Glutamatergic neuron (in vitro differentiated cells): ENCODE measurements at places on chromosomes 13 and 19.

DNA sequence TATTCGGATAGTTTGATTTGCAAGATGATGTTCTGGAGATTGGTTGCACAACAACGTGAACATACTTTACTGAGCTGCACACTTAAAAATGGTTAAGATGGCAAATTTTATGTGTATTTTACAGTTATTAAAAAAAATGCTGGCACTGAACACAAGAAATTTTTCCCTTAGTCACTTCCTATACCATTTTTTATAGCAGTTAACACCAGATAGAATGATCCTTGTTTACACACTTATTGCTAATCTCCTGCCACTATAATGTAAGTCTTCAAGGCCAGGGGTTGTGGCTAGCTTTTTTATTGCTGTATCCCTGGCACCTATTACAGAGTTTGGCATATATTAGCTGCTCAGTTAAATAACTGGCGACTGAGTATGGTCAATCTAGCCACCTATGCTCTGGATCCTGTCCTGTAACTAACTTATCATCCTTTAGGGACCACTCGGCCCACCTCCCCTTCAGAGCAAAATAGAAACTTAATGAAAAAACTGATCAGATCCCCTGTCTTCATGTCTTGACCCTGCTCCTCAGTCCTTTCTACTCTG, 2.0 kb upstream of the EBPL start:
- no peak for DNase-seq

DNA sequence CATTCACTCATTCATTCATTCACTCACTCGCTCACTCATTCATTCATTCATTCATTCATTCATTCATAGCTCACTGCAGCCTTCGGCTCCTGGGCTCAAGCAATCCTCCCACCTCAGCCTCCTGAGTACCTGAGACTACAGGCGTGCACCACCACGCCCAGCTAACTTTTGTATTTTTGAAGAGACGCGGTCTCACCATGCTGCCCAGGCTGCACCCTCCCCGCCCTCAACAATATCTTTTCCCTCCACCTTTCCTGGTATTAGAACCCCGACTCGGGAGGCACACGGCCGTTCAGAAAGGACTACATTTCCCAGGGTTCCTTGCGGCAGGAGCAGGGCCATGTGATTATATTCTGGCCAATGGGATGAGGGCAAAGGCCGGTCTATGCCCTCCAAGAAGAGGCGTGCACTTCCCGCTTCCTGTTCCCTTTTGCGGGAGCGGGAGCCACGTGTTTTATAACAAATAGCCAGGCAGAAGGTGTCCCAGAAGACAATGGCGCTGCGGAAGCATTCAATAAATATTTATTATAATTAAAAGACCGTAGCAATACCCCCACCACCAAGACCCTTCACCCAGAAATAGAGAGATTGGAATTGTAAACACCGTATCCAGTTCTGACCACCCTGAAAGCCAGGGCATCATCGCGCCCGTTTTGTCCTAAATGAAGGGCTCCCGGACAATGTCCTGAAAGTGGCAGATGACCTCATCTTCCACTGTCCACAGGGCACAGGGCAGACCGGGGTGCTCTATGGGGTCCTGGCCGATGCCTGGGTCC, 15.9 kb downstream of the TICAM1 start:
- DNase-seq: peak; percentile 85

GRCh38 chr19:12555456-12555930, 4.2 kb upstream of the ZNF564 start:
- DNase-seq: no peak

- no peak for DNase-seq
These were observed 26.0 kb downstream of the NAXD start for GRCh38 chr13:110641055-110642015.

- DNase-seq: no peak
These were observed 18.5 kb upstream of the STARD13 start for GRCh38 chr13:33303855-33304597.

- no peak for DNase-seq
These were observed 151.3 kb upstream of the ATXN8OS start for GRCh38 chr13:69956349-69956748.

- DNase-seq: no peak
These were observed 85.2 kb downstream of the LRRC63 start for GRCh38 chr13:46296921-46297320.

GRCh38 chr19:55113570-55114039, 3.8 kb downstream of the PPP1R12C start:
- DNase-seq: peak; percentile 83

- DNase-seq: peak; percentile 48
These were observed at the start of gene RTBDN for GRCh38 chr19:12834566-12834943. Gene RTBDN (minus strand): TSS chr19:12834579. CDS start chr19:12829979, 4,600 bp downstream.

- DNase-seq: no peak
These were observed 63.1 kb downstream of the SPATA13 start for GRCh38 chr13:24223341-24224231.

GRCh38 chr19:54096617-54097106, 3.9 kb downstream of the OSCAR start:
- no peak for DNase-seq

DNA sequence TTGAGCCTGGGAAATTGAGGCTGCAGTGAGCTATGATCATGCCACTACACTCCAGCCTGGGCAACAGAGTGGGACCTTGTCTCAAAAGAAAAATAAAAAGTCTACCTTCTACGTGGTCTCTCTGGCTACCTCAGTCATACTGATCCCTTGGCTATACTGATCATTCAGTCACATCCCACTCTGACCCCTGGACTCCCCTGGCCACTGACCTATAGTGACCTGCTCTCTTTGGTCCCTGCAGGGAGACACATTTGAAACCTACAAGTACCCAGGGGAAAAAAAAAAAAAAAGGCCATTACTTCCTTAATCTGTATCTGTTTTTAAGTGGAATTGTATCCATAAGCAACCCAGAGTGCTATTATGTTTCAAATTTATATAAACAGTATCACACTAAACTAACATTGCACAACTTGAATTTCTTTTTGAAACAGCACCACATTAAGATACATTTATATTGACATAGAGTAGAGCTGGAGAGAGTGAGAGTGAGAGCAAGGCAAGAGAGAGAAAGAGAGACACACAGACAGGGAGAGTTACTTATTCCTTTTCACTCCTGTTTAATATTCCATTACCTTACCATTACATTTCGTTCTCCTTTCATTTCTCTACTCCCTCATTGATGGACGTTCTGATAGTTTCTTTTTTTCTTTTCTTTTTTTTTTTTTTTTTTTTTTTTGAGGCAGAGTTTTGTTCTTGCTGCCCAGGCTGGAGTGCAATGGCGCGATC, 23.7 kb upstream of the CERS4 start:
- DNase-seq: no peak

DNA sequence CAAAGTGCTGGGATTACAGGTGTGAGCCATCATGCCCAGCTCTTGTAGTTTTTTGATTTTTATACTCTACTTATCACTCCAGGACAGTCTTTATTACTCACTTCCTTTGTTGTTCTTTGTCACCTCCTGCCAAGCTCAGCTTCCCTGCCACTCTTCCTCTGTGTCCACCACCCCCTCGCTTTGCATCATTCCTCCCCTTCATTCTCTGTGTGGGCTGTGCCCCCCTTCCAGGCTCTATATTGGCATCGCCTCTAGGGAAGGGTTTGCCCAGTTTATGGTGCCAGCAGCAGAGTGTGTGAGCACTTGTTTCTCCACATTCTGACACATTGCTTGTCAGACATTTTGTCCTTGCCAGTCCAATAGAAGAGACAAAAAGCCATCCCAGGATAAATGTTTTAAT, 15.1 kb downstream of the ZNF302 start:
- DNase-seq: no peak

DNA sequence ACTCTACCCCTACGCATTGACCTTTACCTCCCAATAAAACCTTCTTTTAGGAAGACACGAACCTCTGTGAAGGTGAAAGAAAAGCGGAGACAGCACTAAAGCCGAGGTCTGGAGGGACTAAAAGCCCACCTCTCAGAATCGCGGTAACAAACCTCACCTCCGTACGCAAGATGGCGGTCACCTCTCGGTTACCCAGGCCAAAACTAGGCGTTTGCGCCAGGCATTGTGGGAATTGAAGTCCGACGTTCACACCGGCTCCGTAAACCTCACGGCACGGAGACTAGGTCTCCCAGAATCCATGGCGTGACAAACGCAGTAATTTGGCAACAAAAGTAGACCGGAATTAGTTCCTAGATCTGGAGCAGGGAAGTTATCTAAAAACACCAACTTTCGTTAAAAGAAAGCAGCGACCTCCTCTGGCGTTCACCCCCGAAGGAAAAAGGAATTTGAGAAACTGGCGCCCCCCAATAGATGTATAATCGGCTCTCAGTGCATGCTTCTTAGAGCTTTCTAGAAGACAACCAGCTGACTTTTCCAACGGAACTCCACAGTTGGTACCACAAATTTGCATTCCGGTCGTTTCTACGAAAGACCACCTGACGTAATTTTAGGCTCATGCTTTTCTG, at the start of gene N4BP2L2:
Gene N4BP2L2, minus strand, starts transcription at position 175 of the 626 bp plus-strand sequence. CDS start 1,768 bp downstream, outside the sequence.
- peak; percentile 88 for DNase-seq

DNA sequence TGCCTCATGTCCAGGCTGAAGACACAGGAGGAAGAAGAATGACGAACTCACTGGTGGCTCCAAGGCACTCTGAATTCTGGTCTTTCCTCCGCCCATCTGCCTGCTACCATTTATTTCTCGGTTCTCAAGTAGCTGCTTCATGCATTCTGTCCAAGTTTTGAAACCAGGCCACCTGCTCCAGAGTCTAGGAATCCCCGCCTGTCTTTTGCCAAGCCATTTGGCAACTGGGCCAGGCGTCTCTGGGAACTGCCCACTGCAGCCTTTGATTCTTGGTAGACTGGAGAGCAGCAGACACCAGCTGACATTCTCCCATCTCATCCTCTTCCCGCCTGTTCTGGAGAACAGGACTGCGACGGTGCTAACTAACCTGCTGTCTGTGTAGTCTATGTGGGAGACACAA, 10.8 kb downstream of the SLC35E1 start:
- no peak for DNase-seq

DNA sequence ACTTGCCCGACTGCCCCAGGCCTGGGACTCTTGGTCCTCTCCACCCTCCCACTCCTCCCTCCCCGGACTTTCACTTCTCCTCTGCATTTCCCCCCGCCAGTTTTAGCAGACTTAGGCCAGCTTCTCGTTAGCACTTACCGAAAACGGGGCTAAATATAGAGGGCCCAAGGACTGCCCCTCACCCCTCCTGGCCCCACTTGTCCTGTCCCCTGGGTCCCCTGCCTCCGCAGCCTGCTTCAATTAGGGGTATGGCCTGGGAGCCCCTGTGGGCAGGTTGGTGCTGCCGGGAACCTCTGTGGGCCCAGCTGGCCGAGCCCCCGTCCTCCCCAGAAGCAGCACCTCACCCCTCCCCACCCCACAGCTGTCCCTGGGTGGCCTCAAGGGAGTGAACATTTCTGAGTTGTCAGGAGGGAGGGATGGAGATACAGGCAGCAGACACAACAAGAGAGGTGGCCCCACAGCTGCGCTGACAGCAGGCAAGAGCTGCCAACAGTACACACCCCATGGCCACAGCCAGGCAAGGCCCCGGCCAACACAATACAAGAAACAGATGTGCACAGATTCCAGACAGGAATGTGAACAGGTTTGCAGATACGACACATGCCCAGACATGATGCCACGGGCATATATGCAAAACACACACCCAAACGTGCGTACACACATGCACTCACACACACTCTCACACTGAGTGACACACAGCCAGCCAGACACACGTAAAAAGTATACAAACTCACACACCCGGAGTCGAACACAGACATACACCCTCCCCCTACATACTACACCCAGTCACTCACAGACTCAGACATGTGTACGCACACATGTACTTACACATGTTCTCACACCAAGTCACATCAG, 2.6 kb downstream of the POU2F2 start:
- DNase-seq: peak; percentile 67

DNA sequence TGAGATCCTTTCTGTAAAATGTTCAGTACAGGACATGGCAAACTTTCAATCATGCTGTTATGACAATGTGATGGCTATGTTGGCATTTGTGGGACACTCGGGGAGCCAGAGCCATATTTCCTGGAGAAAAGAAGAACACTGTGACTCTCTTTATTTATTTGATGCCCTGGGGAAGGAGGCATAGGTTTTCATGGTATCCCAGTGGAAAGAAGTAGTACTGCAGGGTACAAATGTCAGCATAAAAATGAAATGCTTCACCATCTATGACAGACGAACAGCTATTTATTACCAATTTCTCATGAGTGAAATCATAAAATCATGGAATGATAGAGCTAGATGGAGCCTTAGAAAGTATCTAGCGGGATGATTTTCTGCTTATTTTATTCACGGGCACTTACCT, 217.1 kb downstream of the COL4A1 start:
- no peak for DNase-seq

DNA sequence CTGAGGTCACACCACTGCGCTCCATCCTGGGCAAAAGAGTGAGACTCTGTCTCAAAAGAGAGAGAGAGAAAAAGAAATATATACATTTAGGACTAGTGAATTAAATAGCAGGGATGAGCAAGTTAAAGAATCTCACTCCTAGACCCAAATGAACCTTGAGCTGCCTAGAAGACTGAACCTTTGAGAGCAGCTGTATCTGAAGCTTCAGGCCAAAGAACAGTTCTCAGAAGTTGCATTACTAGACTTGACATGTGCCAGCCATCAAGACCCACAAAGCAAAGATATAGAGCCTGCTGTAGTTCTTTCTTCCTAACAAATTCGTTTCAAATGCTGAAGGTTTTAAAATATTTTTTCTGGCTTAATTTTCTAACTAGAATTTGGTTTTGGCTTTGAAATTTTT, 16.6 kb downstream of the DNAJC15 start:
- DNase-seq: no peak
